GM12878 (cell line): ENCODE measurements at places on chromosomes 5 and 9. TPM values are rescaled to one million over a fixed set of nuclear protein-coding genes. Genes with fewer than 3 reads are reported as not detected.

HCN1 gene
- total RNA-seq, result not detected in 2 replicates

INSL4 gene
- not detected in 2 replicates for total RNA-seq

FYB1 gene
- total RNA-seq, result 0.26 and 0.56 TPM in 2 replicates

- no peak for DNase-seq
These were observed 11.1 kb downstream of the PRELID2 start for GRCh38 chr5:145824040-145824439.
